Tongue (tissue), 3 donors: ENCODE measurements at places on chromosomes 1 and 21. TPM values are rescaled to one million over a fixed set of nuclear protein-coding genes. Genes with fewer than 3 reads are reported as not detected.

- DNase-seq = no peak
Measured at GRCh38 chr21:42478504-42478903, 17.5 kb downstream of the RSPH1 start.

DNA sequence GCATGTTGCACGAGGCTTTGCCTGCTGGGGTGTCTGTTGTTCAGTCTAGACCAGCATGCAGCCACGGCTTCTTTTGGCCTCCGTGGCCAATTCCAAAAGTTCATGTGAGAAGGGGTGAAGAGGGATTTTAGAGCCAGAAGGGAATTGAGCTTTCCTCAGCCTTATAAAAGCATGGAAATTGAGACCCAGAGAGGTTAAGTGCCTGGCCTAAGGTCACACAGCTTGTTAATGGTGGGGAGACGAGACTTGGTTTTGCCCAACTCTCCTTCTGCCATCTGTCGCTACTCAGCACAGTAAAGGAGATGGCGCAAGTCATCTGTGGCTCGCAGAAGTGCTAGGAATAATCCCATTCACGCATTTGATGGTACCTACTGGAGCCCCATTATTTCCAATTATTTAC is 25.7 kb downstream of the ZBTB18 start:
- DNase-seq = no peak

HORMAD1 gene
- not detected for total RNA-seq

DNA sequence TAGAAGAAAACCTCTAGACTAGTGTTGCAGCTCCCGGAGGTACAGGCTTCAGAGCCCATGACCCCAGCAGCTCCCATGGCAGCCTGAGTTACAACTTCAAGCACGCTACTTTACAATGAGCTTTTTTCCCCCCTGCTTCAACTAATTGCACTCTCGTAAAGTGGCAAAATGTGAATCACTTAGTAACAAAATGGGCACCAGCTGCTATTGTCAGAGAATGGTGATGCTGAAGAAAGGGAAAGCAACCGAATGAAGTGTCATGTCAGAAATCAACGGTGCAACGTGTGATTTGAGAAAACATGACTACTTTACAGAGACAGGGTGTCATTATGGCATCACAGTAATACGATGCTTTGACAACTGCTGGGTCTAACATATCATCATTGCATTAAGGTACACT is 40.5 kb downstream of the ESRRG start:
- DNase-seq = no peak

LIN28A gene
- not detected for total RNA-seq

AGT gene
- total RNA-seq = 21.8 TPM

MRPS6 gene
- total RNA-seq = 25.6 TPM

NCAM2 gene
- total RNA-seq = 7.1 TPM

MMP23B gene
- total RNA-seq = 18.1 TPM

ACTL8 gene
- total RNA-seq = not detected

DNA sequence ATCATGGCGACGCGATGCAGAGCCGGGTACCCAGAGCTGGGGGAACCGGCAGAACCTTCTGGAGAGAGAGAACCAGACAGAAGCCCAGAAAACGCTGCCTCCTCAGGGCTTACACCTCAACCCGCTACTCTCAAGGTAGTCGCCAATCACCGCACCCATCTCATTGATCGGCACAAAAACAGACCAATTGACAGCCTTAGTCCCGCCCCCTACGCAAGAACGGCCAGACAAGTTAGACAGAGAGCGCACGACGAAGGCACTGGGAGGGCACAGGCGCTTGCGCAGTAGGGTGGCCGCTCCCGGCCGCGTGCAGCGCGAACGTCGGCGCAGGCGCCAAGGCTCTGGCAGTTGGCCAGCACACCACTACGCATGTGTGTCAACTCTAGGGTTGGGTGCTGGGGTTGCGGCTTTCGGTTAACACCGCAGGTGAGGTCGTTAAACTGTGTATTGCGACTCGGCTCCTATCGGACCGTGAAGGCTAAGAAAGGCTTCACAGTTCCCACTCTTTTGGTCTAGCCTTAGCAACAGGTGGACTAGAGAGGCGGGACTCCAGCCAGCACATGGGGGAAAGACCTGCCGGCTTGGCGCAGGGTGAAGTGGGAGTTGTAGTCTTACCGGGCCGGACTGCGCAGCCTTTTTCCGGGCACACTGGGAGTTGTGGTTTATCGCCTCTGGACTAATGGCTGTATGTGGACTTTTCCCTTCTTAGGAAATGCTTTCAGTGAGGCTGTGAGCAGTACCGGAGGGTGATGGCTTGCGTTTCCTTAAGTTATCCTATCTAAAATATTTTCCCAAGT is at the start of the genes CCT3 and TSACC:
Gene CCT3 (minus strand): TSS at position 113 of the 797 bp plus-strand sequence. CDS start 108 bp downstream, at position 5.
Gene TSACC (plus strand): TSS at position 347 of the 797 bp plus-strand sequence. CDS start 1,232 bp downstream, outside the sequence.
- DNase-seq = peak; percentile 100

- no peak for DNase-seq
Measured at GRCh38 chr1:203807196-203807595, 11.8 kb downstream of the ZBED6 start.

DNA sequence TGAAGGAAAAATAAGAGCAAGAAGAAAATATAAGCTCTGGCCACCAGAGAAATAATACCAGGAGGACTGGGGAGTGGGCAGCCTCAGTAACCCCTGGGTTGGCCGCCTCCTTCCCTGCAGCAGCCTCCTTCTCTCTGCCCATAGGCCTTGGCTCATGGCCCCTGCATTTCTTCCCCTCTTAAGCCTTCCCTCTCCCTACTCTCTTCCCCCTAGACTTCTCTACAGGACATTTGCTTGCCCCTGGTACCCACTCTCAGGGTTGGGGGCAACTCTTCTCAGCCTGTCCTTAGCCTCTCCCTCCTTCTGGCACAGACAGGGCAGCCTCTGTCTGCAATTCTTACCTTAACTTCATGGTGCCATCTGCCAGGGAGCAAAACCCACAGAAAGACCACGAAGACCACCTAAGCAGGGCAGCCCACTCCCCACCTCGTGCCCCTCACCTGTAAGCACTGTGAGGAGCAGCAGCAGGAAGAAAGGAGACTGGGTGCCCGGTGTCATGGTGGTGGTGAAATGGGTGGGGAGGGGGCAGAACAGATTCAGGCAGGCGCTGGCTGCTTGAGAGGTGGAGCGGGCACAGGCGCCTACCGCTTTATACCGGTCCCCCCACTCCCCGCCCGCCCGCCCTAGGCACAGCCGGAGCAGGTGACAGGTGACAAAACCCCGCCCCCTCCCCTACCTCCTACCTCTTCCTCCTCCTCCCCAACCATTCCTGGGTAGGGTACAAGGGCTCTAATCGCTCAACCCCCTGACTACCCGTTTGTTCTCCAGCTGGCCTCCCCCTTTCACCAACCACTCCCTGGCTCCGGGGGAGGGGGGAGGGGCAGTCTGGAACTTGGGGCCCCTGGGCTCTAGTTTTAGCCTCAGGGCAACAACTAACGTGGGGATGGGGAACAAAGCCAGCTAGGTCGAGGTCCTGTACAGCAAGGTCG is 15.1 kb downstream of the THBS3 start:
- DNase-seq = no peak

- no peak for DNase-seq
Measured at GRCh38 chr21:15076730-15077129, 11.9 kb upstream of the NRIP1 start.

GRCh38 chr21:41283211-41283818 is 33.3 kb upstream of the FAM3B start:
- peak; percentile 90 for DNase-seq

GRCh38 chr1:60503266-60503925 is 429.8 kb upstream of the C1orf87 start:
- peak; percentile 93 for DNase-seq

NIT1 gene
- 19.3 TPM for total RNA-seq

- peak; percentile 90 for DNase-seq
Measured at GRCh38 chr1:181166377-181167196, 78.1 kb downstream of the IER5 start.

- no peak for DNase-seq
Measured at GRCh38 chr1:59089922-59090457, 206.9 kb upstream of the FGGY start.

DNA sequence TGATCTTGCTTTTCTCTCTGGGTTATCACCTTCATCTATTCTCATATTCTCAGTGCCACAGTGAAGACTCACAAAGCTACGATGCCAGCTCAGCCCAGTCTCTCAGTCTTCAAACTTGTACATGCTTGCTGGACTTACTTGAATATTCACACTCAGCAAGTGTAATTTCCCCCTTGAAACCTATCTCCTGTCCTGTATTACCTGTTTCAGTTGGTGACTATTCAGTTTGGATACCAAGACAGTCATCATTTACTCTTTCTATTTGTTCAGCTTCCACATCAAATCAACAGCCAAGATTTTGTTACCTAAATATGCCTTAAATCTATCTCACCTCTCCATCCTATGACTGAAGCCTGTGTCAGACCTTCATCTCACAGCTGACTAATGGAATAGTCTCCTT is 209.7 kb downstream of the LRRC7 start:
- DNase-seq = no peak

GRCh38 chr1:36203554-36204346 is 20.5 kb upstream of the THRAP3 start:
- DNase-seq = peak; percentile 94

- DNase-seq = peak; percentile 15
Measured at GRCh38 chr21:36661511-36662309, 37.2 kb upstream of the SIM2 start.

DNA sequence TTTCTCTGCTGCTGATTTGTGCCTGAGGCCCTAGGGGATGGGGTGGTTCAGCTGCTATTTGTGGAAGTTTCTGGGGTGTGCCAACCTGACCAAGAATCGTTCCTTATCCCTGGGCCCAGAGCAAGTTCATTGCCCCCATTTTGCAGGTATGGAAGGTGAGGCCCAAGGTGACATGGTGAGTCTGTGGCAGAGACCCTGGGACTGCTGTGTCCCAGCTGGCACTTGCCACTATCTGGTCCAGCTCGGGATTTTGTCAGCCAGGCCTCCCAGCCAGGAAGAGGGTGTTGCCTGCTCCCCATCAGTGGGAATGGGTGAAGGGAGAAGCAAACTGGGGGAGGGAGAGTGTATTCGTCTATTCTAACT is 18.9 kb upstream of the LRP8 start:
- no peak for DNase-seq

DNA sequence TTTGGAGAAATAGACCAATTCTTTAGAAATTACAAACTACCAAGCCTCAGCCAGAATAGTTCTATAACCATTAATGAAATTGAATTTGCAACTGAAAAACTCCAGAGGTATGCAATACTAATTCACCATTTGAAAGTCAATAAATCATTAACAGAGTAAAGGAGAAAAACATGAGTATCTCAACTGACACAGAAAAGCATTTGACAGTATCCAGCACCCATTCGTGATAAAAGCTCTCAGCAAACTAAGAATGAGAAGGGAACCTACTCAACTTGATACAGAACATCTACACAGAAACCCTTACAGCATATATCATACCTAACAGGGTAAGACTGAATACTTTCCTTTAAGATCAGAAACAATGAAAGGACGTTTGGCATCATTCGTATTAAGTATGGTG is 54.3 kb downstream of the ST6GALNAC5 start:
- no peak for DNase-seq

DNA sequence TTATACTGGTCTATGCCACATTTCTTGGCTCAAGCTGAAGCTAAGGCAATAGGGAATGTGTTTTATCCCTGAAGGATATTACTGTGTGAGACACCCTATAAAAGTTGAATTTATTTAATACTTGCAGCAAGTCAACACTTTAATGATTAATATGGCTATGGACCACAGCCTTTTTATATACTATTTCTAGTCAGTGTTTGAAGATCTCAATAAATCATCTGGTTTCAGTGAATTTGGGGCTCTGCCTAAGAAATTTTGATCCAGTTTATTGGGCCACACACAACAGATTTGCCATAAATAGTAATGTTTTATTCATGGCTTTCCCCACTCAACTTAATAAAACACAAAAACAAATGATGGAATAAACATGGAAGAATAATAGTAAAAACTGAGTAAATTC is 698.3 kb downstream of the ADGRL2 start:
- no peak for DNase-seq

GCSAML gene
- 0.72 TPM for total RNA-seq

- no peak for DNase-seq
Measured at GRCh38 chr1:195828325-195828724, 779.9 kb downstream of the KCNT2 start.

DNA sequence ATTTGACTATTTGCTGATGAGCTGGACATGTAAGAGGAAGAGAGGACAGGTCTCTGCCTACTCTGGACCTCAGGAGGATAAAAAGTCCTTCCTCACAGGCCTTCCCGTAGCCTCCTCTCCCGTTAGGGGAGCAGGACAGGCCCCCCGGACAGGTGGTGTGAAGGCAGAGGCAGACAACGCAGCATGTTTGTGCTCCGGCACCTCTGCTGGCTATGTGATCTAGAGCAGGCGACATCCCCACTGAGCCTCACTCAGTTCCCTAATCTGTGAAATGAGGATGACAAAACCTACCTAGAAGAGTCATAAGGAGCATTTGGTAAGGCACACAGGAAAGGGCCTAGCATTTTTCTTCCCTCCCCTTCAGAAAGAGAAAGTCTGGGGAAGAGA is 34.8 kb downstream of the KIAA1614 start:
- DNase-seq = no peak

DNA sequence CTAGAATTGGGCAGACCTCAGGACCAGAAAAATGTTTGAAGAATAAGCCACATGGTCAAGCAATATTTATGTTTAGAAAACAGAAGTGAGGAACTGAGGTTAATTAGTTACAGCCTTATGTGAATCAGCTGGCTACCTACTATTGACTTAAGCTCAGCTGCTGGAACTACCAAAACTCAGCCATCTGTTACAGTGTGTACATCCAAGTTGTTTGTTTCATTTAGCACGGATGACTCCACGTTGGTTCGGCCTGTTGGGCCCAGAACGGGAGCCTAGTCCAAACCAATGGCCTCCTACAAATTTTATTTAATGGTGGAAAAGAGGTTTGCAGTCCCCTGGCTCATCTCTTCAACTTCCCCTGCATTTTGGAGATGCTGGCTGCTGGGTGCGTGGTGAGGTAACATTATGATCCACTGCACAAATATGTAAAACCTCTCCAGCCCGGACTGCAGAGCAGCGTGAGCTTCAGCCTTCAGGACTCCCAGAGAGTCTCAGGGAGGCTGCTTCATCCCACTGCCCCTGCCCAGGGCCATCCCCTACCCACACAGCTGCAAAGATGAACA is 143.4 kb downstream of the ZZZ3 start:
- DNase-seq = peak; percentile 57

BCL10 gene
- total RNA-seq = 15.9 TPM

DMBX1 gene
- not detected for total RNA-seq

GOLT1A gene
- not detected for total RNA-seq

- no peak for DNase-seq
Measured at GRCh38 chr1:47859092-47859743, 138.0 kb downstream of the TRABD2B start.

TSSK3 gene
- total RNA-seq = not detected

DNA sequence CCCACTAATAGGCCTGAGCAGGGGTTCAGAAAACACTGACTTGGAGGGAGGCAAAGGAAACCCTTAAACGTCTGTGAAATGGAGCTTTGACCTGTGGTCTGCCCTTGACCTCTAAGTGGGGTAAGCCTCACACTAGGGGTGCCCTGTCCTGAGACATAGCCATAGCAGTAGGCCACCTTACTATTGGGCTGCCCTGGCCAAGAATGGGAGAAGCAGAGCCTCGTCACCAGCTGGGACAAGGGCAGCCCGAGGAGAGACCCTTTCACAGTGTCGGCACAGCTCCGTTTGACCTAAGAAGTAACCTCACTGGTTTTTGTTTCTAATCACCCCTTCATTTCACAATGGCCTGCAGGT is 26.4 kb upstream of the IFNAR2 start:
- no peak for DNase-seq
